ENCODE measurements at places on chromosomes 4 and X.
A peak's percentile ranks its signal among the peaks of the same experiment; 100 is the strongest.

GRCh38 chrX:9656277-9656676, 109.4 kb downstream of the GPR143 start:
- peak; percentile 89 for DNase-seq

- DNase-seq, result peak; percentile 11
These were observed 142.1 kb downstream of the CPEB2 start for GRCh38 chr4:15144249-15144966.

- DNase-seq, result peak; percentile 72
These were observed 104.0 kb downstream of the FAM53A start for GRCh38 chr4:1579901-1580691.

- DNase-seq, result no peak
These were observed 205.4 kb downstream of the CFAP299 start for GRCh38 chr4:80540785-80541469.

DNA sequence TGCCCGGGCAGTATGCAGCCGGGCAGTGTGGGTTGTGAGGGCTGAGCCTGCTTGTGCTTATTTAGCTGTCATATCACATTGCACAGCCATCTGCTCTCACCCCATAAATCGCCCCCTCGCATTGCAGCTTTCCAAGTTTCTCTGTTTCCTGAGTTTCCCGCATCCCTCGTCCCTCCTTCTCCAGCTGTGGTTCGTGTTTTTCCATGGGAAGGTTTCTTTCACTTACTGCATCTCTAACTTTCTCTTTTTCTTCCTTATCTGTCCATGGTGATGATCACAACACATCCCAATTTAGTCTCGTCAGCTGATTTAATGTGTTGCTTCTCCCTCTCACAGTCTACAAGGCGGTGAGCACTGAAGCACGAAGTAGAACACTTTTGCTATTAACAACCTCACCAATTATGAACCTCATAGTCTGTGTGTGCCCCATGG, 118.1 kb downstream of the ENPP6 start:
- peak; percentile 75 for DNase-seq

GRCh38 chrX:99588936-99589335, 821.1 kb downstream of the PCDH19 start:
- peak; percentile 64 for DNase-seq

DNA sequence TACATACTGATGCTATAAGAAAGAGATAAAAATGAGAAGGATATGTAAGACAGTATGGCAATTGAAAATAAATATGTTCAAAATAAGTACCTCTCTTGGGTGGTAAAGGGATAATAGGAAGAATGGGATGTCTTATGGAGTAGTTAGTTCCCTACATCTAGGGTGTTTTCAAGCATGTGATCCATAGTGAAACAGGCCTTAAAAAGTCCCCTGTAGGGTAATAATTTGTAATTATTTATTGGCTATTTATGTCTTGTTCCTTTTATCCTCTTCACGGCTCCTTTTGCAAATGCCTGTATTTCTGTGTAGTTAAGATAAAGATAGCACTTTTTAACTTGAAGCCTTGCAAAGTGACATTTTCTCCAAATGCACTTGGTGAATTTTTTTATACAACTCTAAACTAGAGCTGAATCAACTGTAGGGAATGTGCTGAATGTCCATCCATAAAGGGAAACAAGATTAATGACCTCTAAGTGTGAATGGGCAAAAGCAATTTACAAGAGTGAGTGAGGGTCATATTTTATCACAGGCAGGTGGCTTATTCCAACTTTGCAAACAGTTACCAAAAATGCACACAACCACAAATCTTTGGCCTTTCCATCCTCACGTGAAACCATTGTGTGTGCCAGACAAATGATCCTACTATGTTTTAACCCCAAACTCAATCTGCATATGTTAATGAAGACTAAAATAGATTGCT, 299.0 kb downstream of the KCNIP4 start:
- no peak for DNase-seq

- DNase-seq, result peak; percentile 50
These were observed 45.8 kb downstream of the MGARP start for GRCh38 chr4:139234253-139234652.

DNA sequence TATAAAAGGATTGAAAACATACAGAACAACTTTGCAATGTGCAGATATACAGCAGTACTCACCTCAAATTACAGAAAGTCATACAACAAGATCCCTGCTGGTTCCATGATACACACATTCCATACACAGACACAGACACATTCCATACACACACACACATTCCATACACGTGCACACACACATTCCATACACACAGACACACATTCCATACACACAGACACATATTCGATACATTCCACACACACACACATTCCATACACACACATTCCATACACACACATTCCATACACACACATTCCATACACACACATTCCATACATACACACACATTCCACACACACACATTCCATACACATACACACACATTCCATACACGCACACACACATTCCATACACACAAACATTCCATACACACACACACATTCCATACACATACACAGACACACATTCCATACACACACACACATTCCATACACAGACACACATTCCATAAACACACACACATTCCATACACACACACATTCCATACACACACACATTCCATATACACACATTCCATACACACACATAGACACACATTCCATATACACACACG, 13.7 kb downstream of the LINC00632 start:
- DNase-seq, result no peak

DNA sequence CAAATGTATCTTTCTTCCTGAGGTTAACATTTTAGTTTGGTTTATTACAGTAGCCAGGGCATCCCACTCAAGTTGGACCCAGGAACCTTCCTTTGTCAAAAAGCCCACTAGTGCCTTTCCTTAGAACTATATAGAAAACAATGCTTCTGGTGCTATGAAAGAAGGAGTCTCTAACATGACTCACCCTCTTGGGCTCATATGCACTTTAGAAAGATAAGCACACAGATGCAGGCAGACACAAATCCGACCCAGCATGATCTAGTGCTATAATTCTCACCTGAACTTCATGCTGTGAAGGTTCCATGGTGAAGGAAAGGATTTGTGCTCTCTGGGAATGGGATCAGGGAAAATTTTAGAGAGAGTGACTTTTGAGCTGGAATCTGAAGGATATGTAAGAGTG, 289.4 kb downstream of the ANKRD50 start:
- DNase-seq, result no peak

DNA sequence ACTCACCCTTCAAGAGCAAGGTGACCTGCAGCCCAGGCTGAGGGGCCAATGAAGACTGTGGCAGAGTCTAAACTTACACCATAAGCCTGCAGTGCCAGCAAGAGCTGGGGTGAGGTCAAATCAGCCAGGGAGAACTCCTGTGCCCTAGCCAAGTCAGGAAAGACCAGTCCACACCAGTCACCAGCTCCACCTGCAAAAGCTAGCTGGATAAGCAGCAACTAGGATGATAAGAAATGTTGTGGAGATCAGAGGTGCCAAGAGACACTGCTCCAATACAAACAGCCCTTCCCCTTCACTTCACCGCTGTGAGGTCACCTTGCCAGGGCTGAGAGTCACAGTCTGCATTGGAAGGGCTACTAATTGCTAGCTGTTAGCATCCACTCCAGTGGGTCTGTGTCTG, 31.3 kb downstream of the NIPAL1 start:
- DNase-seq, result no peak

- peak; percentile 25 for DNase-seq
These were observed 7.2 kb downstream of the TBC1D14 start for GRCh38 chr4:6916587-6917460.

- no peak for DNase-seq
These were observed 8.4 kb upstream of the RXFP1 start for GRCh38 chr4:158513256-158513655.

- DNase-seq, result peak; percentile 91
These were observed at the start of gene DCHS2 for GRCh38 chr4:154491341-154492271. Gene DCHS2, minus strand, starts transcription at chr4:154491799. Its CDS starts 444 bp downstream, at chr4:154491355.

DNA sequence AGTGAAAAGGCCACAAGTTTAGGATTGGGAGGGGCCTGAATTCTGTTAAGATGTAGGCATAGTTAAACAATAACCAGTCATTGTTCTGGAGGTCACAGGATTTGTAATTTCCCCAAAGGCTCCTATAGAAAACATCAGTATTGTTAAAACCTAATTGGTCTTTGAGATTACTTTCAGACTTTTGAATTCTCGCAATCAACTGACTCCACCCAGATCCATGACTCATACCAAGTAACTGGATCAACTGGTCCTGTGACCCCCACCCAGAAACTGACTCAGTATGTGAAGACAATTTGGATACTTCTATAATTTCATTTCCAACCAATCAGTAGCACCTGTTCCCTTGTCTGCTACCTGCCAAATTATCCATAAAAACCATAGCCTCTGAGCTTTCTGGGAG, 28.4 kb downstream of the MAGEB16 start:
- no peak for DNase-seq

Data from muscle of leg (tissue), 16 donors.